Hematopoietic multipotent progenitor cell treated with erythropoietin and hydrocortisone succinate and interleukin-3 and kit ligand, for 15 days (in vitro differentiated cells): ENCODE measurements at places on chromosomes 3 and 15.

GRCh38 chr3:20846832-20847231 is 660.8 kb upstream of the SGO1 start:
- no peak for DNase-seq

DNA sequence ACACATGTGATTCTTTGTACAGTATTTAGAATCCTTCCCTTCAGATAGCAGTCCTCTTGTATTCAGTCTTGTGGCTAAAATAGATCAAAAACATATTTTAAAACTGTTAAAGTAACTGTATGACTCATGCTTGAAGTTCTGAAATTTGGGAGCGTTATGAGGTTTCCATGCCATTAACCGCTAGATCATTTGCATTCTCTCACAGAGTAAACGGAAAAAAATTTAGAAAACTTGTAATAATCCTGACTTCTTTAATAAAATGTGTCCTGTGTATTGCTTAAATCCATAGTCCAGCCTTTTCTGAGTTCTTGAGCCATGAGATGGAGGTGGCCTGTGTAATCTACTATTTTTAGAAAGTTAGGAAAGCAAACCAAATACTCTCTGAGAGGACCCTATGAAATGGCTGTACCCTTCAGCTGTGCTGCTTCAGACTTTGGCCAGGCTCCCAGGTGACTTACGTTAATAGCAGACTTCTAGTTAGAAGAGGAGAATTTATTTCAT is 33.8 kb downstream of the MBNL1 start:
- DNase-seq, result no peak

DNA sequence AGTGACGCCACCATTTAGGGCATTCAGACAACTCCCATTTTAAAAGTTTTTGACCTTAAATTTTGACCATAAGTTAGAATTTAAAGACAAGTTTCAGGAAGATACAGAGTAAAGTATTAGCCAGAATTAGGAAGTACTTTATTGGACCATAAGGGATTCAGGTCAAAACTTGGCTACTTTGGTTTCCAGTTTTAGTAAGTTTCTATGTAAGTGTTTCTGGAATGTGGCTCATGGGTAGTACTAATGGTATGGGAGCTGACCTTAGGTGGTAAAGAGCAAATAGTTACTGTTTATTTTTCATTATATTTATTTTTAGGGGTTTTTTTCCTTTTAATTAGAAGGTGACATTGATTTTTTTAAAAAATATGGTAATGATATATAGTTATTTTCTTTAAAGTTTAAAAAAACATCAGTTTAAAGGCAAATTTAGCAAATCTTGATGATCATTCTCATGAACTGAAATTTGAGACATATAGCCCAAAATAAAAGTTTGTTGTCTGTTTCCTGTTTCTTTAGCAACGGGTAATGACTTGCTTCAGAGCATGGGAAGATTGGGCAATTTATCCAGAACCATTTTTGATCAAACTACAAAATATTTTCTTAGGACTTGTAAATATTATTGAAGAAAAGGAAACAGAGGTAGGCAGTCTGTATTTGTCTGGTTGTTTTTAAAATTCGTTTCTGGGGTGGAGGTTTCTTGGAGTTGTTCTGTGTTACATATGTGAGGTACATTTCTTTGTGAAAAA is 34.3 kb downstream of the U2SURP start:
- DNase-seq, result no peak

- peak; percentile 42 for DNase-seq
Observed at GRCh38 chr3:47780741-47781684, 680 bp downstream of the SMARCC1 start.

DNA sequence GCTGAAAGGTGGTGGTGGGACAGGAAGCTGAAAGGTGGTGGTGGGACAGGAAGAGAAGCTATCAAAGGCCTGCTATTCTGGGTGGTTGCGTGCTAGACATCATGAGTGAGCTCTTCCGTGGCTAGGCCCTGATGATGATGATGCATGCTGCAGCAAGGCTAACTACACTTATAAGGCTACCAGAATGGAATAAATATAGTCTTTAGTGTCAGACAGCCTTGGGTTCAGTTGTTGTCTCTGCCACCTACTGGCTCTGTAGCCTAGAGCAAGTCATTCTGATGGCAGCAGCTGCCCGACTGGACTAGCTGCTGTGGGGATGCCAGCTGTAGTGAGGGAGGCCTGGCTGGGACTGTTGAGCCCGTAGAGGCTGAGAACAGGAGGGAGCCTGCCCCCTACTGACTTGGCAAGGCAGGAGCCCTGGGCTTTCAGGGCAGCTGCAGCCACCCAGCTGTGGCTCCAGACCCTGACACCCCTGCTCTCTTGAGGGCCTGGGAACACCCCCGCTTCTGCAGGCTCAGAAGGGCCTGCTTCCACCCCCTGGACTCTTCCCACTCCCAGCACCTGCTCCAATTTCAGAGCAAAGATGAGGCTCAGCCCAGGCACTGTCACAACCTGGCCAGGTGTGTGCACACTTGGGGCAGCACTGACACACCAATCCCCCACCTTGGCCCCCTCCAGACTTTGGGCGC is 21.4 kb upstream of the ZBED2 start:
- DNase-seq, result no peak

DNA sequence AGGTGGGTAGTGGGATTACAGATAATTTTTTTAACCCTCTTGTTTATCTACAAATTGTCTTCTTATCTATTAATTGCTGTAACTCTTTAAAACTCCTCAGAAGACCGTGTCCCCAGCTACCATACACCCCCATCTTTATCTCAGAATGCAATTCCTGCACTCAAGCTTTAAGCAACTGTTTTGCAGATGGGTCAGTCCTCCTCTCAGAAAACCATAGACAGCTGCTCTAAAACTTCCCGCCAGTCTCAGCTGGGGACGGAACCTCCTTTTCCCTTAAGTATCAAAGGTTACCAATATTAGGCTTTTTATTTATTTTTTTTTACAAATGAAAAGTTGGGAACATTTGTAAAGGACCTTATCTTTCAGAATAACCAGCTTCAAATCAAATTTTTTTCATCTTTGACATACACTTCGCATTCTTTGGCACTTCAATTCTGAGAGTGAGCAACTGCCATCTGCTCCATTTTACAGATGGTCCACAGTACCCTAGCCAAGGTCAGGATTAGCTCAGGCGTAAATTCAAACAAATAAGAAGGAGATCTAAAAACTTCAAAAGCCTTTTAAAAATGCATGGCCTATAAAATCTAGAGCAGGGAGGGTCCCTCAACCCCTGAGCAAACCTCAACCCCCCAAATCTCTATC is 1.3 kb downstream of the GATM start:
- no peak for DNase-seq

DNA sequence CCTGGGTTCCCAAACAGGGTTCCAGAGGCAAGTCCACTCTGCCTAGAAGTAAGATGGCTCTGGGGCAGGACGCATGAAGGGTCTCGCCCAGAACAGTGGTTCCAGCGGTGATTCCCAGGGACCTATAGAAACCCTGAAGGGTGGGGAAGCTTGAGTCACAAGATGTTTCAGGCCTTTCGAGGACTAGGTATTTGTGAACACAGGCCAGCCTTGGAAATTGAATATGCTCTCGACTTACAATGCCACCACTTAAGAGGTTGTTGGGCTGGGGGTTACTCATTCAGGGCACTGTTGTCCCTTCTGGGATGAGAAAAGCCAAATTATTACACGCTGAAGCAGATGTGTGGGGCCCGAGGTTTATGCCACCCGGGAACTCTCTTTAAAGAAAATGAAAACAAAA is 152.0 kb downstream of the TJP1 start:
- no peak for DNase-seq
